A549 treated with CORT108297 at 1 μM for 4 hours (cell line): ENCODE measurements at places on chromosomes 12 and 14. TPM values are rescaled to one million over a fixed set of nuclear protein-coding genes. Genes with fewer than 3 reads are reported as not detected.

NXPH4 gene
- total RNA-seq, result 4.1 to 6.2 TPM (median 5.4 TPM) in 5 replicates

GYS2 gene
- 0.07 TPM in 1 of 5 replicates, not detected in the others for total RNA-seq

GNB3 gene
- 0.72 to 3.3 TPM (median 2.2 TPM) in 5 replicates for total RNA-seq

NKX2-1 gene
- 0.03 TPM in 1 of 5 replicates, not detected in the others for total RNA-seq

MUCL1 gene
- total RNA-seq, result not detected in 5 replicates

SLC10A1 gene
- not detected in 5 replicates for total RNA-seq

SYNE3 gene
- 0.14 to 0.50 TPM (median 0.36 TPM) in 5 replicates for total RNA-seq

TSPAN9 gene
- total RNA-seq, result 24.5 to 35.3 TPM (median 28.2 TPM) in 5 replicates

HEBP1 gene
- total RNA-seq, result 56.2 to 63.6 TPM (median 57.6 TPM) in 5 replicates

VRK1 gene
- 21.4 to 41.4 TPM (median 23.5 TPM) in 5 replicates for total RNA-seq

CHFR gene
- 17.1 to 22.6 TPM (median 21.6 TPM) in 5 replicates for total RNA-seq

GALC gene
- 9.9 to 13.5 TPM (median 11.5 TPM) in 5 replicates for total RNA-seq

BATF gene
- not detected in 5 replicates for total RNA-seq

PPP1CC gene
- total RNA-seq, result 128 to 149 TPM (median 144 TPM) in 5 replicates

COCH gene
- 21.4 to 26.9 TPM (median 24.2 TPM) in 5 replicates for total RNA-seq

DIP2B gene
- total RNA-seq, result 14.5 to 17.7 TPM (median 16.7 TPM) in 5 replicates

GALNT8 gene
- not detected in 5 replicates for total RNA-seq

ZFC3H1 gene
- total RNA-seq, result 11.9 to 17.4 TPM (median 15.3 TPM) in 5 replicates

MGST1 gene
- 733 to 839 TPM (median 804 TPM) in 5 replicates for total RNA-seq

MANSC1 gene
- 3.2 to 4.3 TPM (median 3.9 TPM) in 5 replicates for total RNA-seq

FSCB gene
- total RNA-seq, result not detected in 5 replicates

CYP46A1 gene
- 0.09 to 0.22 TPM (median 0.15 TPM) in 5 replicates for total RNA-seq

OR6C65 gene
- not detected in 5 replicates for total RNA-seq

CEP128 gene
- 4.3 to 5.9 TPM (median 5.0 TPM) in 5 replicates for total RNA-seq

LRTM2 gene
- total RNA-seq, result 0.07 to 0.10 TPM in 2 of 5 replicates, not detected in the others

CMA1 gene
- total RNA-seq, result not detected in 5 replicates

RNF212B gene
- total RNA-seq, result not detected in 5 replicates

AQP2 gene
- total RNA-seq, result not detected in 5 replicates

INSM2 gene
- total RNA-seq, result 0.02 to 0.08 TPM (median 0.07 TPM) in 3 of 5 replicates, not detected in the others

TMEM253 gene
- 0.73 to 0.98 TPM (median 0.93 TPM) in 5 replicates for total RNA-seq

SPIC gene
- total RNA-seq, result not detected in 5 replicates

CCDC177 gene
- 0.02 to 0.03 TPM in 2 of 5 replicates, not detected in the others for total RNA-seq

OTOGL gene
- total RNA-seq, result 0.02 TPM in 1 of 5 replicates, not detected in the others

JAG2 gene
- total RNA-seq, result 18.3 to 31.3 TPM (median 28.9 TPM) in 5 replicates

PLCZ1 gene
- not detected in 5 replicates for total RNA-seq

NINJ2 gene
- 0.30 to 0.89 TPM (median 0.71 TPM) in 5 replicates for total RNA-seq

SLC2A14 gene
- total RNA-seq, result not detected in 5 replicates

RDH5 gene
- 1.9 to 2.9 TPM (median 2.2 TPM) in 5 replicates for total RNA-seq

DICER1 gene
- 15.5 to 21.3 TPM (median 19.5 TPM) in 5 replicates for total RNA-seq

C12orf60 gene
- total RNA-seq, result 1.7 to 2.2 TPM (median 1.9 TPM) in 5 replicates

SLC2A3 gene
- 2.5 to 3.6 TPM (median 3.1 TPM) in 5 replicates for total RNA-seq

IL26 gene
- not detected in 5 replicates for total RNA-seq

TGM1 gene
- total RNA-seq, result 0.65 to 1.3 TPM (median 1.1 TPM) in 5 replicates

GALNT6 gene
- total RNA-seq, result 2.3 to 4.0 TPM (median 2.9 TPM) in 5 replicates

LBHD2 gene
- total RNA-seq, result 0.12 to 0.39 TPM (median 0.27 TPM) in 3 of 5 replicates, not detected in the others

KRT6B gene
- 0.05 to 0.07 TPM (median 0.06 TPM) in 3 of 5 replicates, not detected in the others for total RNA-seq

KTN1 gene
- total RNA-seq, result 87.4 to 173 TPM (median 108 TPM) in 5 replicates

DCN gene
- total RNA-seq, result not detected in 5 replicates

CYP27B1 gene
- total RNA-seq, result 1.2 to 3.7 TPM (median 2.0 TPM) in 5 replicates

LRP1-AS gene
- total RNA-seq, result not detected in 5 replicates

ATN1 gene
- total RNA-seq, result 51.6 to 79.2 TPM (median 76.7 TPM) in 5 replicates

SLC24A4 gene
- 0.11 to 0.33 TPM (median 0.15 TPM) in 5 replicates for total RNA-seq
